GM13976 (cell line): ENCODE measurements at places on chromosomes 6 and 20.

DNA sequence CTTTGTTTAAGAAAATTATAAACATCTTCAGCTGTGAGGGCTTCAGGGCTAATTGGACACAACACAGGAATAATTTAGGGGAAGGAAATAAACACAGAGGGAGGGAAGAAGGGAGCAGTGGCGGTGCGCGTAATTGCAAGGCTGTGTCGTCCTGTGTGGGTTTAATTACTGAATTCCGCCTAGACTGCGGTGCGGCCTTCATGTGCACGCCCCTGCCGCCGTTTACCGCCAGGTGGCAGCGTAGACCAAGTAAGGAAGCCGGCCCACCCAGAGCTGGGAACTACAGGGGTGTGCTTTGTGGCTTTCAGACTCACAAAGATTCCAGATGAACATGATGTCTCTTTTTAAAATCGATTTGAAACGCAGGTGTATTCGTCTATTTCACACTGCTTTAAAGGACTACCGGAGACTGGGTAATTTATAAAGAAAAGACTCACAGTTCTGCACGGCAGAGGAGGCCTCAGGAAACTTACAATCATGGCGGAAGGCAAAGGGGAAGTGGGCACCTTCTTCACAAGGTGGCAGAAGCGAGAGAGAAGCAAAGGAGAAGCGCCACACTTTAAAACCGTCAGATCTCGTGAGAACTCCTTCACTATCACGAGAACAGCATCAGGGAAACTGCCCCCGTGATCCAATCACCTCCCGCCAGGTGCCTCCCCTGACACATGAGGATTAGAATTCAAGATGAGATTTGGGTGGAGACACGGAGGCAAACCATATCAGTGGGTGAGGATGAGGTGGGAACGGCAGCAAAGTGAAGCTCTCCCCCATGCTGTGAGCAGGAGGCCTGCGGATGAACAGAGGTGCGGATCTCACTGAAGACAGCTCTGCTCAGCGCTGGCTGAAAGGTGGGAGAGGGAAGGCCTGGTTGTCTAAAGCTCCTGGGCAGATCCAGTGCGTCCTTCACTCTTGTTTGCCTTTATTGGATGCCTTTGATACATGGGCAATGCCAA is 222.0 kb upstream of the PDE10A start:
- DNase-seq, result peak; percentile 76

GRCh38 chr6:90118069-90118468 is 178.6 kb downstream of the BACH2 start:
- no peak for DNase-seq

DNA sequence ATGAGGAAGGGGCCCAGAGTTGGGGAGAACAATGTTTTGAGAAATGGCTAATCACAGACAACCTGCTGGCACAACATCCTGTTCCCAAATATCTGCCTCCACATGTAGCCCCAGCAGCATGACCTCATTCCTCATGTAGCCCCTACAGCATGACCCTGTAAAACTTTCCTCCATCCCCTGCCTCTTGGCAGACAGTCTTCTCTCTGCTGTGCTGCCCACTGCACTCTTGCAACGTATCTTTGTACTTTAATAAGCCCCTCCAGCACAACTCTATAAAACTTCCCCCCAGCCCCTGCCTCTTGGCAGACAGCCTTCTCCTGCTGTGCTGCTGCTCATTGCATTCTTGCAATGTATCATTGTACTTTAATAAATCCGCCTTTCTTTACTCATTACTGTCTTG is 278.8 kb downstream of the HDGFL1 start:
- DNase-seq, result no peak

DNA sequence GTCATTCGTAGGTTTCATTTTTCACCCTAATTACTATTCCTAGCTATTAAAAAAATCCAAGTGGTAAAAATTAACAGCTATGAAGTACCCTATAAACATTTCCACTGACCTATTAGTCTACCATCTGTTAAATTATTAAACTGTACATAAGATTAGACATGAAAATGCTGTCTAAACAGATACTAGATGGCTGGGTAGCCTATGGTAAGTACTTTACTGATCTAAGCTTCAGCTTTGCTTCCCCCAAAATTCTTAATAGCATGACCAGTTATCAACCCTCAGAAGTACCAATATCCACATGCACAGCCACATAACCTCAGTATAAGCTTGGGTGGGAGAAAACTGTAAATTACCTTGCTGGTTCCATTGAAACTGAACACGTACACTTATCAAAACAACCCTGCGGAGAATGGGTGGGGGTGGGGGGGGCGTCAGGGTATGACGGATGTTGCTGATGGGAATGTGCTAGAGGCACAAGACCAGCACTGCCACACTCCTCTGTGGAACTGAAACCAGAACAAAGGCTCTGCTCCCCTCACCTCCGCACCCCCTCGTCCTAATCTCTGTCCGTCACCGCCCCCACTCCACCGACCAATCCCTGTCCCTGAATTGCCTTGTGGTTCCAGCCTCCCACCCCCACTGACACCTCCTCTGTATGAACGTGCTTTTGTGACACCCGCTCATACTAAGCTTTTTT is 45.3 kb downstream of the B4GALT5 start:
- peak; percentile 82 for DNase-seq

GRCh38 chr20:21562656-21563055 is 48.8 kb upstream of the NKX2-2 start:
- no peak for DNase-seq

- no peak for DNase-seq
Observed at GRCh38 chr6:167703347-167703746, 123.4 kb upstream of the AFDN start.

DNA sequence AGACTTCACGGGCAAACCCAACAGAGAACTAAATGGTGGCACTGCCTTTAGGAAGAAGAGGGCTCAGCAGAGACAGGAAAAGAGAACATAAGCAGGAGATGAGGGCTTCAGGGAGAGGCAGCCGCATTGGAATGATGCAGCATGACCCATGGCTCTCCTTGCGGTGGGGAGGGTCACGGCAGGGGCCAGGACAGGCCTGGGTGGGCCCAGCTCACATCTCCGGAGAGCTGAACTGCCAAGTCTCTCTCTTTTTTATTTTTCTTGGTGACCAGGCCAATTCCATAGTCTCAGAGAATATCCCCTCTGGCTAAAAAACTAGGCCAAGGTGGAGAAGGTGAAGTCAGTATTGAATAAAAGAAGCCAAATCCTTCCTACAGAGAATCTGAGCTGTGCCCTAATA is 77.5 kb upstream of the TRAF3IP2 start:
- DNase-seq, result no peak
